ENCODE measurements at places on chromosomes 2 and 18.

GRCh38 chr18:40413160-40413559 lies 1541.9 kb upstream of the PIK3C3 start:
- no peak for DNase-seq

DNA sequence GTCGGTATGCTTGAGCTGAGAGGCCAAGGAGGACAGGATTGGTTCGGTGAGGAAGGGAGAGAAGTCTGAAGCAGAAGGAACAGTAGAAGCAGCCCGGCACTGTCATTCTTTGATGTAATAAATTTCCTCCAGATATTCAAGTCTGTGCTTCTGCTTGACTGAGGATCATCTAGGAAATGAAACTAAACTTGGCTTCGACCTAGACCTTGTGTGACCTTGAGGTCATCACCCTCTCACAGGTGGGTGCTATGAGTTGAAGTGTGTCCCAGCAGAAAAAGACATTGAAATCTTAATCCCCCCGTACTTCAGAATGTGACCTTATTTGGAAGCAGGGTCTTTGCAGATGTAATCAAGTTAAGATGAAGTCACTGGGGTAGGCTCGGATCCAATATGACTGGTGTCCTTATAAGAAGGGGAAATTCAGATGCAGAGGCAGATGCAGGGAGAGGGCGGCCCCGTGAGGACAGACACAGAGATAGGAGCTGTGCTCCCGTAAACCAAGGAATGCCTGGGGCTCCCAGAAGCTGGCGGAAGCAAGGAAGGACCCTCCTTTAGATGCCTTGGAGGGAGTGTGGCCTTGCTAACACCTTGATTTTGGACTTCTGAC lies 49.0 kb downstream of the PRKCE start:
- DNase-seq = no peak

GRCh38 chr2:78070693-78071092 lies 548.5 kb upstream of the LRRTM4 start:
- DNase-seq = no peak

DNA sequence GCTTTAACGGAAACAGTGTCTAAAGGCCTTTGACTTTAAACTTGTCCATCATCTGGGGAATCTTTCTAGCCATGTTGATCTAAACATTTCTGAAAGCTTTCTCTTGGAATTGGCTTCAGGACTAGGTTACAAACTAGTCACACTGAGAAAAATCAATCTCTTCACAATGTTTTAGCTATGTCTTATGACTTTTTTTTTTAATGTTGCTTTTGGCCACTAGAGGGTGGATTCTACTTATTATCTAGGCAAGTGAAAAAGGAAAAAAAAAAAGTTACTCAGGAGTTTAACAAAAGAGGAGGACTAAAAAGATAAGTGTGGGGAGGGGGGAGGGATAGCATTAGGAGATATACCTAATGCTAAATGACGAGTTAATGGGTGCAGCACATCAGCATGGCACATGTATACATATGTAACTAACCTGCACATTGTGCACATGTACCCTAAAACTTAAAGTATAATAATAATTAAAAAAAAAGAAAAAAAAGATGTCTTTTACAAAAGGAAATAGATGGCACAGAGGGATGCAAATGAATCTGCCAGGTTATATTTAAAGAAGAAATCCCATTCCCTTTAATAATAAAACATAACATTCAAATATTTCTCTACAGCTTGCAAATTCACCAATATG lies 160.4 kb upstream of the PID1 start:
- no peak for DNase-seq

DNA sequence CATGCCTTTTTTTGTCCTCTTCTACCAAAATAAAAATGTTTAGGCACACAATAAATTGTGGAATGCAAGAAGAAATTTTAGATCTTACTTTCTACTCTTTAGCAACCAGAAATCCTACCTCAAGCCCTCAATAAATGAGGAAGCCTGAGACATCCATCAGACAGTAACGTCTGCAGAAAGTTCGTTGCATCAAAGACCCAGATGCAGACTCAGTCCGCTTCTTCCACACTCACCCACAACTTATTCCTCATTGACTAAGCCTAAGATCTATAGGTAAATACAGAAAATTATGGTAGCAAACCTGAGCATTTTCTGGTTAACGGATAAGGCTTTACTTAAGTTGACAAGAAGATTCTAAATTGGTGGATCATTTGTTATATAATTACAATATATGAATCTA lies 579.4 kb upstream of the ID2 start:
- no peak for DNase-seq

DNA sequence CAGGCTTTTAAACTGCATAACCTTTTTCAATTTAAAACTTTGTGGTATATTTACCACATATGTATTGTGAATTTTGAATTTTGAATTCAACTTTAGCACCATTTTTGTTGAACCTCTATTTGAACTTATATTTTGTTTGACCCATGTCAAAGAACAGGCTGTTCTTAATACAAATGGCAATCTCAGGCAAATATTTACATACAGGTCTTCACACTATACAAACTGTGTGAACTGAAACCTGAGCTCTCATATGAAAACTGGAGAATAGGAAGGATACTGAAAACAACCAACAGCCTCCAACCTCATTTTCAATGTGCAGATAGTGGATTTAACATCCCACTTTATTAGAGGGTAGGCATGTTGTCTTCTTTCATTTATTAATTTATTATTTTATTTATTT lies 491.8 kb downstream of the KCNJ3 start:
- DNase-seq = no peak

- DNase-seq = no peak
Measured at GRCh38 chr2:75516378-75517360, 44.1 kb downstream of the EVA1A start.

DNA sequence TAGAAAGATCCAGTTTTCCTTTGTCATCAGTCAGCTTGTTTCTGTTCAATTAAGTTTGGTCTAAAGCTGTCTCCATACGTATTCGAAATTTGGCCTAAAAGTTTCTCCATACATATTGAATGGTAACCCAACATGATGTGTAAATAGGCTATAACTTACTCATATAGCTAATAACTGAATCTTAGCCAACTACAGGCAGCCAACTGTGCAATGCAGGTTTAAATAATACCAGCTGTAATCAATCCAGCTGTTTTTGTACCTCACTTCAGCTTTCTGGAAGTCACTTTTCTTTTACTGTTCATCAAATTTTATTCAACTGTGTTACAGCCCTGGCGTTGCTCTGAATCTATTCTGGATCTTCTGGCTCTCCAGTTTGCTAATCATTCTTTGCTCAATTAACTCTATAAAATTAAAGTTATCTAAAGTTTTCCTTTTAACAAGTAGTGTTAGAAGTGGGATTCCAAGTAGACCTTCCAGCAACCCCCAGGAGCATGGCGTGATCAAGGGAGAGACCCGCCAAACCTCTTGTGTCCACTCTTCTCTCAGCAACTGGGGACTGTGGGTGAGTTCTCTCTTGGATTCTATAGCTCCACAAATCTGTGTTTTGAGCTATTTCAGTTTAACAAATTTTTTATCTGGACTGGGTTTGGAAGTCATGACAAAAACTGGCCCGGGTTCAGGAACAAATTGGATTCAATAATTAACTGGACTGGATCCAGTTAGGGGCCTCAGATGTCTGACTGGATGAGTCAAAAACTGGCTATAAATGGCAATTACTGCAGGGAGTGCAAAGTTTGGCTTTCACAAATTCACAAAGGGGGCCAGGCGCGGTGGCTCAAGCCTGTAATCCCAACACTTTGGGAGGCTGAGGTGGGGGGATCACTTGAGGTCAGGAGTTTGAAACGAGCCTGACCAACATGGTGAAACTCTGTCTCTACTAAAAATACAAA lies 329.7 kb upstream of the ST6GAL2 start:
- no peak for DNase-seq

DNA sequence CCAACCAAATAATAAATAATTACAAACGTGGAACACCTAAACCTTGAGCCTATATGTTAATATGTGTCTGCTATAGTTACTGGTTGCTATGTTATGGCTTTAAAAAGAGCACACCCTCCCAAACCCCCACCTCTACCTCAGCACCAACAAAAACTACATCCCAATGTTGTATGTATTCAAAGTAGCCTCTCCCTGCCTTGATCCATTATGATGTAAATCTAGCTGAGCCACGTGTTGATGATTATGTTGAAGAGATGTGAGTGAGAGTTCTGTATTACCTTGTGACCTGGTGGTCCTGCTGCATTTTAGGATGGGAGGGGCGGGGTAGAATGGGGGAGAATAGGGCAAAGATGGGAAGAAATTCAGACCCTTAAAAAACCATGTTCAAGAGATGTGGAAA lies 4.8 kb downstream of the MFSD6 start:
- no peak for DNase-seq

GRCh38 chr18:7896805-7897518 lies 329.8 kb downstream of the PTPRM start:
- no peak for DNase-seq

DNA sequence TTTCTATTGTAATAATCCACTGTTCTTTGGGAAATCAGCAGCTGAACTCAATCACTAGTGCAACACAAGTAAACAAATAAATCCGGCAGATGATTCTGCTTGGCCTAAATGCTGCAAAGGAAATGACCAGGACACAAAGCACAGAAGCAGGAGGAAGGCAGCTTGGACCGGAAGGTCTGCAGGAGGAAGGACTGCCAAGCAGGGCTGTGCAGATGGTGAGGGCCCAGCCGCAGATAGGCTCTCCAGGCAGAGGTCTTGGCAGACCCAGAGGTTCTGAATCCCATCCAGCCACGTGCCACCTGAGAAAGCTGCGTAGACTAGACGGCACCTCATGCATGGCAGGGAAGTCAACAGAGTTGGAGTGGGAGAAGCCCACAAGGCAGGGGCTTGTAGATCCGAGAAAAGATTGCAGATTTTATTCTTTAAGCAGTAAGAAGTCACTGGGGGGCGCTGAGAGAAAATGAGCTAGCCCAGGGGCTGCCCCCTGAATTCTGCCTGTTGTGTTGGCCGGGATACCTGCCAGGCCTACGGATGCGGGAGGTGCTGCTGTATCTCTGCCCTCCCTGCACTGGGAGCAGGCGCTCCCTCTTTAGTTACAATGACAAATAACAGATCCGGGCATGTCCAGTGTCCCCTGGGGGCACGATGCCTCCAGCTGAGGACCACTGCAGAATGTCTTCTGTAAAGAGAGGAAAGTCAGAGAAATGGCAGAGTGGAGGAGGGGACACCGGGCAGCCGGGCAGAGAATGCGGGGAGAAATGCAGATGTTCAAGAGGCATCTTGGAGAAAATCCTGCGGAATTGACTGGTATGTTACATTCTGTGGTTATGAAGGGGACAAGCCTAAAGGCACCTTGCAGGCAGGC lies 153.5 kb downstream of the PXDN start:
- DNase-seq = no peak

DNA sequence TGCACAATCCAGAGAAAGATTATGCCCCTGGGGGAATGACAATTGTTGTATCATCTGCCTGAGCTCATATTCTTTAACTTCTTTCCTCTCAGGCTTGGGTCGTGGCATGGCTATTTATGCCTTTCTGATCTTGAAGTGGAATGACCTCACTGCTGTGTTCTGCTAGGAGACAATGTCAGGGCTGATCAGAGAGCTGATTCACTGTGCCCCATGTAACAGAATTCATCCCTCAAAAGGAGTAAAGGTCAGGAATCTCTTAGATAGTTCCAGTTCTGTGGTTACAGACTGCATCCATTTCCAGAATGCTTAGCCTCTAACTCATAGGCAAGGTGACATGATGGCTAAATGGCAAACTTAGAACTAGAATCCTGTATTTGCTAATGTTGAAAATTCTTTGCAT lies 511.7 kb upstream of the CNTNAP5 start:
- no peak for DNase-seq

- no peak for DNase-seq
Measured at GRCh38 chr18:23143016-23143814, 7.9 kb downstream of the CABLES1 start.

DNA sequence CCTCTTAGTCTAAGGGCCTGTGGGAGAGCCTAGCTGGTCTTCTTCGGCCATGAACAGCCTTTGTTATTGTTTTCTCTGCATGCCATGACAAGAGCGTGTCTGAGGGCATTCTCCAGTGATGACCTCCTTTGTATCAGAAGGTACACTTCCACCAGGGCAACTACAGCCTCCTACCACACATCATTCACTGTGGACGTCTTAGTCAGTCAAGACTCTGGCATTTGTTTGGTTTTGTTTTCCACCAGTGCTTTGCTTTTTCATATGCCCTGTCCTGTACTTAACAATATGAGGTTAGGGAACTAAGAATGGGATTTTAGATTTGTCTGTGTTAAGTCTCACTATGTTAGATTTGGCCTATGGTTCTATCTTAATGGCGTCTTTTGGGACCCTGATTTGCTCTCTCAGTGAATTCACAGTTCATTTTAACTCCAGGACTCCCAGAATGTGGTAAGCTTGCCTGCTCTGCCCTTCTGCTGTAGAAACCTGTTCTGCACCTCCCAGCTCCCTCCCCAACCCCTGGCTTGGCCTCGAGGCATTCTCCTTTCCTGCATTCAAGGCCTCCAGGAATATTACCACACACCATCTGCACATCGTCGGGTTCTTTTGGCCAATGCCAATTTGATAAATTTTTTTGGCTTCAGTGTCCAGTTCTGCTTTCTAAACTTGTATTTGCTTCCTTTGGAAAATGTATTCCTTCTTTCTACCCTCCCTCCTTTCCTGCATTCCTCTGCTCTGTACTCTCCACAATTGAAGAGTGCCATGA lies 42.8 kb upstream of the IL1R1 start:
- DNase-seq = no peak

- peak; percentile 1 for DNase-seq
Measured at GRCh38 chr18:63505566-63506335, 29.0 kb downstream of the SERPINB5 start.

DNA sequence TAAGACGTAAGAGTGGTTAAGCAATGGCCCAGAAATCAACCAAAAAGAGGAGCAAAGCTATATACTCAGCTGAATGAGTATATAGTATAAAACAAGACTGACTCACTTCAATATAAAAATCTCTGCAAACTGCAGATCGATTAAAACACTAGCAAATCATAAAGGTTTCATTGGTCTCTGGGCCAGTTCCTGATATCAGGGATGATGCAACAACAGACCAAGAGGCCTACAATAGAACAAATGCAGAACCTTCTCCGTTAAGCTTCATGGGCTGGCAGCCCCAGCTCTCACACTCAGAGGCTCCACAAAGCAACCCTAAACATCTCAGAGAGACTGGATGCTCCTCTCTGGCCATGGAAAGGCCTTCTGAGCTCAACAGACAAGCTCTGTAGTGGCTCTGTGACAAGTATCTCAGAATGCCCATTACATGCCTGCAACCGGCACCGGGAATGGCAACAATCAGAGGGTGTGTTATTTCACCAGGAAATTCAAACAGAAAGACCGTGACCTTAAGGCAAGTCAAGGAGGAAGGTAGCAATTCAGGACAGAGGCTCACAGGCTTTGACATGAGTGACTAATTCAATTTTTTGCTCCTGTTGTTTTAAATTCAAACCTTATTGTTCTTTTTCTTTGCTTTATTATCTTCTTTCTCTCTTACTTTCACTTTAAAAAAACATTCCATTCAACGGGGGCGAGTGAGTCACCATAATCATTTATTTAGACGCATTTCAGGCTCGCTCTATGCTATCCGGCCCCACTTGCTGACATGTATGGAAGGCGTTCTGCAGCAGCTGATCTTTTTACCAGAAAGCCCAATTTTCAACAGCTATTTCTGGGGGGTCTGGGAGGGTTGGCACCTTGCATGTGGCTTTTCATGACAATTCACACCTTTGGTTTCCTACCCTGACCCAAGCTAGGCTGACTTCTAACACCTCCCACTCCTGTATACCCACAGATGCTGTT lies 15.1 kb downstream of the CYRIA start:
- DNase-seq = no peak

- DNase-seq = no peak
Measured at GRCh38 chr2:69299772-69300516, 87.1 kb downstream of the GFPT1 start.
